ENCODE measurements at places on chromosomes 12 and 14.

- no peak for DNase-seq
Measured at GRCh38 chr12:20319366-20319765, 49.0 kb upstream of the PDE3A start.

DNA sequence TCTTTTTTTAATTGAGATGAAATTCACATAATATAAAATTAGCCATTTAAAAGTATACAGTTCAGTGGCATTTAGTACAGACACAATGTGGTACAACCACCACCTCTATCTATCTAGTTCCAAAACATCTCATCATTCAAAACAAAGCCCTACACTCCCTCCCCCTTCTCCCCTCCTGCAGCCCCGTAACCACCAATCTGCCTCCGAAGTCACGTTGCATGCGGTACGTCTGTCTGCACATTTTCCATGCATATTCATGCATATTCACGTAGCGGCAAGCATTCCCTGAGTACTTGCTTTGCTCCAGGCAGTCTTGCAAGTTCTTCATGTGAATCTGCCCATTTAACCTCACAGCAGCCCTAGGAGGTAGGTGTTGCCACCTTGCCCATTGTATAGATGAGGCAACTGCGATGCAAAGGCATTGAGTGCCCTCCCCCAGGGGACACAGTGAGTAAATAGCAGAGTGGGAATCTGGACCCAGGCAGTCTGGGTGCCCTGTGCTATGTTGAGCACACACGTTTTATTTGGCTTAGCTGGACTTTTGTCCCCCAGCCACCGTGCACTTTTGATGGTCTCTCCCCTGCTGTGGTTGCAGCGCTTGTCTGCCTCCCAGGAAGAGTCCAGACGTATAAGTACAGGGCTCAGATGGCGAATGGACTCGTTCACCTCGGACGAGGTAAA is 43.4 kb downstream of the RIN3 start:
- no peak for DNase-seq

GRCh38 chr12:16020031-16020430 is 108.9 kb downstream of the DERA start:
- no peak for DNase-seq

GRCh38 chr14:74855945-74856344 is 20.0 kb downstream of the PROX2 start:
- no peak for DNase-seq

GRCh38 chr12:92528097-92528496 is 174.7 kb upstream of the PLEKHG7 start:
- no peak for DNase-seq

DNA sequence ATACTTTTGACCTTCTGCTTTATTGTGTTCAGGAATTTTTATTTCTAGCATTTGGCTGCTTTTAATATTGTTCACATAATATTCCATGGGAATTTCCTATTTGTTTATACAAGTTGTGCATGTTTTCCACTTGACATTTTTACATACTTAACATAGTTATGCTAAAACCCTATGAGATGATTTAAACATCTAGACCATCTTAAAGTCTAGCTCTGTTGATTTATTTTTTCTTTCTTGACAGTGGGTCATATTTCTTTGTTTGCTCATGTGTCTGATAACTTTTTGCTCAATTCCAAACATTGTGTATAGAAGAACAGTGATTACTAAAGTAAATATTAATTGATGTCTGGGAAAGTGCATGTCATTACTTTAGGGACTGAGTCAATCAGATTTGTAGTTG is 202.1 kb upstream of the PDZRN4 start:
- DNase-seq = no peak

DNA sequence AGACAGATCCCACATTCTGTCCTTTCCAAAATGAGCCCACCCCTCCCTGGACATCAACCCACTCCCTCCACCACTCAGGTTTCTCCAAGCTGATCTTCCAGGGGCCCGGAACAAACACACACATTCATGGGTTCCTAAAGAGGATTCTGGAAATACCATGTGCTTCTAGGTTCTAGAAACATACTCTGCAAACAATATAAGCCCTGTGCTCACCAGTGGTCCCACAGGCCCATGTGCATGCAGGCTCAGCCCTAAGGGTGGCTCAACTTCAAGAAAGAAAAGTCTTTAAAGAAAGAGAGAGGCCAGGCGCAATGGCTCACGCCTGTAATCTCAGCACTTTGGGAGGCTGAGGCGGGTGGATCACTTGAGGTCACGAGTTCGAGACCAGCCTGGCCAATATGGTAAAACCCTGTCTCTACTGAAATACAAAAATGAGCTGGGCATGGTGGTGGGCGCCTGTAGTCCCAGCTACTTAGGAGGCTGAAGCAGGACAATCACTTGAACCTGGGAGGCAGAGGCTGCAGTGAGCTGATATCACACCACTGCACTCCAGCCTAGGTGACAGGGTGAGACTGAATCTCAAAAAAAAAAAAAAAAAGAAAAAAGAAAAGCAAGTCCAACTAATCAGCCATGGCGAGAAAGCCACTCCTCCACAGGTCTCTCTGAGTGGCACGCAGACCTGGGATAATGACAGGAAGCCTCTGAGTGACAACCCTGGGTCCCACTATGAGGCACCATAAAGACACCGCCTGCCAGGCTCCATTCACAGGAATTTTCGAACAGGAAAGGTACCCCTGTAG is 59.5 kb upstream of the PNMA1 start:
- no peak for DNase-seq

GRCh38 chr12:8033153-8034044 is 883 bp downstream of the FOXJ2 start:
- no peak for DNase-seq

DNA sequence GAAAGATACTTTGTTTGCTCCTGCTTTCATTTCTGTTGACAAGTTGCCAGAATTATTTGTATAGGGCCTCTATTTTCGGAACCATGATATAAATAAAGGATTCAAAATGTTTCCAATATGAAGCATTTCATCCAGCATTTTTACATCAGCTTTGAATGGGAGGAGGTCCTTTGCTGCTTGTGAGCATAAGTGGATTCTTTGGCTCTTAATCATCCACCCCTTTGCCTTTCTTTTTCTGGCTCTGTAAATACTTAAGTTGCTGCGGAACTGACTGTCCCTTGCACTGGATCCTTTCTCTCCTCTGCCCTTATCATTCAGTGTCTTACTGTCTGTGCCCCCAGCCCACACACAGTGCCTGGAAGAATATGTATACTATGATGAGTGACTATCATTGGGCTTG is 357.3 kb upstream of the RGS6 start:
- DNase-seq = peak; percentile 77

- DNase-seq = no peak
Measured at GRCh38 chr12:116471544-116471943, 87.6 kb upstream of the MAP1LC3B2 start.

- no peak for DNase-seq
Measured at GRCh38 chr12:95756362-95756761, 34.2 kb downstream of the NTN4 start.

GRCh38 chr12:50207424-50207823 is 40.3 kb upstream of the CERS5 start:
- no peak for DNase-seq

Data from fibroblast of skin of left biceps (primary cell).